Endothelial cell of umbilical vein (primary cell): ENCODE measurements at places on chromosomes 2 and 18. TPM values are rescaled to one million over a fixed set of nuclear protein-coding genes. Genes with fewer than 3 reads are reported as not detected.

The RPE gene
- 65.1 and 97.4 TPM in 2 replicates for polyA plus RNA-seq

DNA sequence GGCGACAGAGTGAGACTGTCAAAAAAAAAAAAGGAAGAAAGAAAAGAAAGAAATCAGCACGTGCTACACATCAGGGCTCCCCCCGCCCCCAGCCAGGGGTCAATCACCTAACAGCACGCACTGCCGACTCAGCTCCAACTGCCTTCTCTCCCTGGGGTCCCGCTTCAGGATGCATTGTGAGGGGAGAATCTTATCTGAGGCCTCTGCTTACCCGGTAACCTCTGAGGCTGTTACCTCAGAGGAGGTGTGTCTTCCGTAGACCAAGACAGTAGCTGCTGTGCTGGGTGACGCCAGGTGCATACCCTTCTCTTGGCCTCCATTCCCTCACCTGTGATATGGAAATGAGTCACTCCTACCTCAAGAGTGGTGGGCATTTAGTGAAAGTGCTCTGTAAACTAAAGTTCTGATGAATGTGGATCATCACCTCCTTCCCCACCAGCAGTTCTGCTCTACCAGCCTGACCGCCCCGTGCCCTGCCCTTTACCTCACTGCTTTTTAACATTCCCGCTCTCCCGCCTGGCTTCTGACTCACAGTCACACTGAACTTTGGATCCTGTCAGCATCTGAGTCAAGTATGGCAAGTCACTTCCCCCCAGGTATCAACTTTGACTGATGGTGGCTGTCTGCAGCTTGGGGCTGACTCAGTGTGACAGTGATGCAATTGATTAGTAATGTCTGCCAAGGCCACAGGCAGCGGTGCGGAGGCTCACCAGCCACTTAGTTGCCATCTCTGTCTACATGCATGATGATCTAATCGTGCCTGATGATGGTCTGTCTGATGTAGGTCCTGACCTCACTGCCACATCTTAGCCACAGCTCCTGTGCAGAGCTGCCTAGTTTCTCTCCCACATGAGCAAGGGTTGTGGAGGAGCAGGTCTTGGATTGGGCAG lies 20.1 kb downstream of the ARID5A start:
- peak; percentile 43 for DNase-seq

The CGREF1 gene
- polyA plus RNA-seq: 2.7 and 2.9 TPM in 2 replicates

GRCh38 chr2:88690591-88691338 lies 708 bp upstream of the RPIA start:
- DNase-seq: no peak

The ARHGEF33 gene
- polyA plus RNA-seq: 0.03 and 0.15 TPM in 2 replicates
